Caco-2 (cell line): ENCODE measurements at places on chromosomes 16 and 17.
A peak's percentile ranks its signal among the peaks of the same experiment; 100 is the strongest.

DNA sequence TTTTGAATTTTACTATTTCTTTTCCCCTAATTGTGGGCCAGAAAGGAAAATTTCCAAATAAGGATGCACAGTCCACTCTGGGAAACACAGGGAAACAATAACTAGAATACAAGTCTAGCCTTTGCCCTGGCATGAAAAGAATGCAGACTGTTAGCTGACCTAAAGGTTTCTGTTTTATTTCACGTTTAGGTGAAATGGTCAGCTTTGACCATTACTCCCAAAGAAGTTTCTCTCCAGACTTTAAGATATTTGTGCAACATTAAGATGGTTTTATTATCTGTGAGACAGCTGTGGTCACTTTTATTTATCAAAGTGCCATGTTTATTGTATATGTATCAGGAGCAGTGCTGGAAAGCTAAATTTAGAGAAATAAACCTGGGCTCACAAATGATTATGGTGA is 163.9 kb downstream of the SPECC1 start:
- H3K4me1 ChIP-seq = peaks cover 69% of the 10 kb centered on the region
- no peaks in the 10 kb centered on the region for H3K36me3 ChIP-seq
- no peak for DNase-seq
- no peaks in the 10 kb centered on the region for H3K27me3 ChIP-seq
- peak overlapping the region; percentile 93 for H3K27ac ChIP-seq
- no peak overlapping the region for H3K4me3 ChIP-seq

GRCh38 chr16:10597187-10597601 is 16.8 kb upstream of the EMP2 start:
- peaks cover 20% of the 10 kb centered on the region for H3K4me1 ChIP-seq
- no peaks in the 10 kb centered on the region for H3K36me3 ChIP-seq
- no peak overlapping the region for H3K27ac ChIP-seq
- no peaks in the 10 kb centered on the region for H3K27me3 ChIP-seq
- DNase-seq = no peak

- no peak overlapping the region for H3K4me3 ChIP-seq
- H3K36me3 ChIP-seq = peaks cover 1% of the 10 kb centered on the region
- peaks cover 20% of the 10 kb centered on the region for H3K4me1 ChIP-seq
- DNase-seq = no peak
- no peaks in the 10 kb centered on the region for H3K27me3 ChIP-seq
- H3K27ac ChIP-seq = no peak overlapping the region
Observed at GRCh38 chr17:57092171-57092570, 7.1 kb downstream of the AKAP1 start.

GRCh38 chr17:61524319-61524718 is 66.7 kb downstream of the NACA2 start:
- H3K4me1 ChIP-seq = no peaks in the 10 kb centered on the region
- H3K27ac ChIP-seq = no peak overlapping the region

DNA sequence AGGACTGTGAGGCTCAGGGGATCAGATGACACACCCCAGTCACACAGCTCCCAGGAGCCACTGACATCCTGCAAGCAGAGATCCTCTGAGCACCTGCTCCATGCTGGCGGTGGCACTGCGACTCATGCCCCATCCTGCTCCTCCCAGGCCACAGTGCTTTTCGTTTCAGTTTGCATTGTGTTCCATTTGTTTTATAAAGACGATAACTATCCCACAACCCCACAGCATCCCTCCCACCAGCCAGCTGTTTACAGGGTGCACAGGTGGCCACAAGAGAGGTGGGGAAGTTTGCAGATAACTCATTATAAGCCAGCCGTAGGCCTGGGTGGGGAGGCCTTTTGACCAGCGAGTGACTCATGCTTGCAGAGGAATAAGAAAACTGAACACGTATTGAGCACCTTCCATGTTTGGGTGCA is 28.2 kb downstream of the BCO1 start:
- H3K36me3 ChIP-seq = no peaks in the 10 kb centered on the region
- no peaks in the 10 kb centered on the region for H3K27me3 ChIP-seq
- H3K27ac ChIP-seq = no peak overlapping the region
- no peak overlapping the region for H3K4me3 ChIP-seq
- no peaks in the 10 kb centered on the region for H3K4me1 ChIP-seq

DNA sequence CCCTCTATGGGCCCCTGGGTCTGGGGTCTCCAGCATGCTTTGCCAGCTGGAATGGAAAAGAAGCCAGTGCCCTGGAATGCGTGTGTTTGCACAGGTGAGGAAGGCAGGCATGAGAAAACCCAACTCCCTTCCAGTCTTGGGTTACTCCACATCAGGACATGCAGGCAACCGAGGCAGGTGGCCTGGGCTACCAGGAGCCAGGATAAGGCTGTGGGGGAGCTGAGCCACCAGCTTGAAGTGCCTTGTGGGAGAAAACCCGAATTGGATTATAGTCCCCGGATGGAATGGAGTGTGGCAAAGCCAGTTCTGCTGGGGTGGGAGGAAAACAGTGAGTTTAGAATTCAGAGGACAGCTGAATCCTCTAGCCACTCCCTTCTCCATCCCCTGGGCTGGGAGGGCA is 7.2 kb downstream of the SRCIN1 start:
- no peak overlapping the region for H3K4me3 ChIP-seq
- H3K36me3 ChIP-seq = no peaks in the 10 kb centered on the region
- H3K27ac ChIP-seq = peak overlapping the region; percentile 72
- H3K4me1 ChIP-seq = peaks cover 41% of the 10 kb centered on the region
- no peaks in the 10 kb centered on the region for H3K27me3 ChIP-seq

DNA sequence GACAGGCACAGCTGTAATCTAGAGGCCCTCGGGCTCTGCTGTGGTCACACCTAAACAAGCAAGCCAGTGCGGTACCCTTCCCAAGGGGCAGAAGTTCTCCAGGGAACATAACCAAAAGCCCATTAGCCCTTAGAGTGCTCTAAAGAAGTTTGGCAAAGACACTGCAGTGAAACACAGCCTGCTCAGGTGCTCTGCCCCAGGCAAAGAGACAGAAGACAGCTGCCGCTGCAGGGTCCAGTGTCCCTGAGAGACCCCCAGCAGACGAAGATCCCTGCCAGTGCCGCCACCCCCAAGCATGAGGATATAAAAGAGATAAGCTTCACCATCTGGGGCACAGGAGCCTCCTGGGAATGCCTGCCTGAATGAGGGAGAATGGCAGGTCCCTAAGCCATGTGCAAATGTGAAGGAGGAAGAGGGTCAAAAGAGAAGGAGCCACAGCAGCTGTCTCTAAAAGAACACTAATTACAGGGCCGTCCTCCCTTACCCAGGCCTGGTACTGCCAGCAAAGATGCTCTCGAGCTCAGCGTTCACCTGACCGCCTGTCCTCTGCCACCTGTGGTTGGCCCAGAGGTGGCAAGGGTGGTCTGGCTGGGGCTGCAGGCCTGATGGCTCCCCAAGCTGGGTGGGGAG is 29.7 kb downstream of the CUEDC1 start:
- peak overlapping the region; percentile 4 for H3K27ac ChIP-seq
- no peak overlapping the region for H3K4me3 ChIP-seq
- H3K4me1 ChIP-seq = peaks cover 14% of the 10 kb centered on the region

DNA sequence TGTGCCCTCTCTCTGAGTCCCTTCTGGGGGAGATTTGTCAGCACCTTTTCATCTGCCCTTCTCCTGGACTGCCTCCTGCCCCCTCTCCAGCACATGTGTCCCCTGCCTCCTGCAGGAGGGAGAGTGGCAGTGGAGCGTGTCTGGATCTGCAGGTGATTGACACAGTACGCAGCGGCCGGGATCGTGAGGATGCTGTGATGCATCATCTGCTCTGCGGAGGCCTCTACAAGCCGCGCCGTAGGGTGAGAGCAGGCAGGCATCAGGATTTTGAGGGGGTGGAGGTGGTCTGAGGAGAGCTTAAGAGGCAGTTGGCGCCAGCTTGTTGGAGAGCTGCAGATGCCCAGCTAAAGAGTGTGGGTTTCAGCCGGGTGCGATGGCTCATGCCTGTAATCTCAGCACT is 10.9 kb downstream of the SLC9A5 start:
- no peak overlapping the region for H3K27ac ChIP-seq
- no peaks in the 10 kb centered on the region for H3K27me3 ChIP-seq
- DNase-seq = no peak
- no peaks in the 10 kb centered on the region; the same call in 1 of the 2 replicates for H3K4me1 ChIP-seq
- no peak overlapping the region for H3K4me3 ChIP-seq

- no peaks in the 10 kb centered on the region for H3K27me3 ChIP-seq
- no peak overlapping the region for H3K4me3 ChIP-seq
- DNase-seq = no peak
- no peak overlapping the region for H3K27ac ChIP-seq
- no peaks in the 10 kb centered on the region for H3K4me1 ChIP-seq
Observed at GRCh38 chr17:59356543-59357218, 25.2 kb downstream of the YPEL2 start.

GRCh38 chr17:81394377-81394920 is 808 bp upstream of the BAHCC1 start:
- H3K4me3 ChIP-seq = peak overlapping the region; percentile 44
- H3K27me3 ChIP-seq = no peaks in the 10 kb centered on the region
- peaks cover 3% of the 10 kb centered on the region for H3K36me3 ChIP-seq
- H3K27ac ChIP-seq = peak overlapping the region; percentile 98
- peaks cover 12% of the 10 kb centered on the region for H3K4me1 ChIP-seq

DNA sequence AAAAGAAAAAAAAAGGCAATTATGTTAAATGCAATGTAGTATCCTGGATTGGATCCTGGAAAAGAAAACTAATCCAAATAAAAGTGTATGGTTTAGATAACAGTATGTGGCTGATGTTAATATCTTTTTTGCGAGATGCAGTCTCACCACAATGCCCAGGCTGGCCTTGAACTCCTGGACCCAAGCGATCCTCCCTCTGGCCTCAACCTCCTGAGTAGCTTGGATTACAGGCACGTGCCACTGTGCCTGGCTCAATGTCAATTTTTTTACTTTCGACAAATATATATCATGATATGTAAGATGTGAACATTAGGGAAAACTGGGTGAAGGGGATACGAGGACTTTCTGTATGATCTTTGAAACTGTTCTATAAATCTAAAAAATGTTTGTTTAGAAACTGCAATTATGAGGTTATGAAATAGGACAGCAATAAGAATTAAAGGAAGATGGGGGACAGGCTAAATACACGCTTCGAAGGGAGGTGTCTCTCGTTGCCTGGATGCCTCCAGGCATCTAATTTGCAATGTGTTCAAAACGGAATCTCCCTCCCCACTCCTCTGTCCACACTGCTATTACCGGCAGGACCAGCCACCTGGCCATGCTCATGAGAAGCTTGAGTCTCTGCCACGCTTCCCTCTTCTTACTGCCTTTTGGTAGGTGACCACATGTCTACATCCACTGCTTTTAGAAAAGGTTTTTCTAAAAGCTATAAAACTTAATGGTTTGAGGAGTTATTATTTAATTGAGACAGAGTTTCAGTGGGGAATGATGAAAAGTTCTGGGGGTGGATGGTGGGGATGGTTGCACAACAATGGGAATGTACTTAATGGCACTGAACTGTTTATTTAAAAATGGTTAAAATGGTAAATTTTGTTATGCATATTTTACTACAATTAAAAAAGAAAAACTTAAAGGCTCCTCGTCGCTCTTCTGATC is 15.2 kb downstream of the UBE2O start:
- H3K27ac ChIP-seq = no peak overlapping the region
- peaks cover 5% of the 10 kb centered on the region for H3K4me1 ChIP-seq
- no peak overlapping the region for H3K4me3 ChIP-seq
- DNase-seq = no peak
- no peaks in the 10 kb centered on the region for H3K36me3 ChIP-seq

DNA sequence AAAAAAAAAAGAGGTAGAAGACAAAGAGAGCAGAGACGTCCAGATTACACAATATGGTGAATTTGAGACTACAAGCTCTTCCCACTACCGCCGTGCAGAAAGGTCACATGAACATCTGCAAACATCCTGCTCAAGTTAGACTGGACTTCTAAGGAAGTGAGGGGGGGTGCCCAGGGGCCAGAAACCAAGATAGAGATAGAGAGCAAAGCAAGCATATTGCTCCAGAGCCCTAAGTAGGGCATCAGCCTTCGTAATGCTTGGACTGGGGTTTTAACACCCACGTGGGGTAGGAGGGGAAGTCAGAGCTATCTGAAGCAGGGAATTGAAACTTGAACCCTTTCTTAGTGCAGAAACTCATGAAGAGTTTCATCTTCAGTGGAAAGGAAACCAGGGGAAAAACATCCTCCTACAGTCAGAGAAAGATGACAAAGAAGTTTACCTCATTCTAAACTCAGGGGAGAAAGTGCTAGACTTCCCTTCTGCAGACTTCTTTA is 8.7 kb downstream of the CLEC19A start:
- H3K27me3 ChIP-seq = no peaks in the 10 kb centered on the region
- no peaks in the 10 kb centered on the region for H3K4me1 ChIP-seq
- no peak overlapping the region for H3K27ac ChIP-seq

GRCh38 chr16:85970738-85971137 is 71.8 kb downstream of the IRF8 start:
- H3K27ac ChIP-seq = peak overlapping the region; percentile 47
- peak; percentile 63 for DNase-seq
- no peaks in the 10 kb centered on the region for H3K36me3 ChIP-seq
- H3K4me3 ChIP-seq = no peak overlapping the region
- peaks cover 54% of the 10 kb centered on the region for H3K4me1 ChIP-seq

DNA sequence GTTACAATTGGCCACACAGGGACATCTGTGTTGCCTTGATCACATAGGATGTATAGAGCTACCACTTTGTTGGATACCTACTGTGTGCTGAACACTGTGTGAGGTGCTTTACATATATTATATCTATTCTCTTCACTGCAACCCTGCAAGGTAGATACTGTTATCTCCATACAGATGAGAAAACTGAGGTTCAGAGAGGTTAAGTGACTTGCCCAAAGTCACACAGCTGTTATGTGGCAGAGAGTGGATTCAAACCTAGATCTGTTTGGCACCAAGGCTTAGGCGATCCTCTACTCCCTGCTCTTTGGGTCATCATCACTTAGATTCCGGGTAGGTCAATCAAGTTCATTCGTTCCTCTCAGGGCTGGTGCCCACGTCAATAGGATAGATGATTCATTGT is 260.5 kb upstream of the IRX3 start:
- H3K4me1 ChIP-seq = peaks cover 5% of the 10 kb centered on the region; the same call in 1 of the 2 replicates
- H3K36me3 ChIP-seq = no peaks in the 10 kb centered on the region
- H3K27me3 ChIP-seq = no peaks in the 10 kb centered on the region
- no peak for DNase-seq
- no peak overlapping the region for H3K27ac ChIP-seq

- no peak overlapping the region for H3K4me3 ChIP-seq
- peaks cover 4% of the 10 kb centered on the region for H3K36me3 ChIP-seq
- no peak for DNase-seq
- no peaks in the 10 kb centered on the region for H3K4me1 ChIP-seq
- H3K27ac ChIP-seq = no peak overlapping the region
Observed at GRCh38 chr16:87728026-87728425, 37.8 kb downstream of the KLHDC4 start.

DNA sequence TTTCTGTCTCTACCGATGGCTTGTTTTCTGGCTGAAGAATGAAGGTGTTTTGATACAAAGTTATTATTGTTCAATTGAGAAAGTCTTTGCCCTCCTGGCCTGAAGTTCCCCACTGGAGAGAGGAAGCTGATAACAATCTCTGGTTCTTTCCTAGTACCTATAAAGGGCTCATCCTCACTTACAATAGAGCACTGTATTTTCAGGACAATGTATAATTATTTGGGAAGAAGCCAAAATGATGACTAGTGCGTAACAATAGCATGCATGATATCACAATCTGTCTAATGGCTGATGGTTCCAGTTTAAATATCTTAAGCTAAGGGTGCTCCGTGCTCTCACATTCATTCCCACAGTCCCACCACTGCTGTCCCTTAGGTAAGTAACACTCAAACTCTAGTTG is 230.7 kb downstream of the IRX3 start:
- no peak overlapping the region for H3K27ac ChIP-seq
- H3K4me1 ChIP-seq = peaks cover 25% of the 10 kb centered on the region

- H3K27me3 ChIP-seq = peaks cover 1% of the 10 kb centered on the region; the same call in 1 of the 2 replicates
- H3K4me3 ChIP-seq = no peak overlapping the region
- H3K4me1 ChIP-seq = no peaks in the 10 kb centered on the region
- no peak overlapping the region for H3K27ac ChIP-seq
- no peak for DNase-seq
Observed at GRCh38 chr16:23055481-23055880, 93.8 kb downstream of the USP31 start.
